ENCODE measurements at places on chromosomes 3 and 15.

- DNase-seq: no peak
Measured at GRCh38 chr15:85757073-85757938, 37.4 kb downstream of the KLHL25 start.

GRCh38 chr15:91099616-91099994 lies 452 bp upstream of the SV2B start:
- DNase-seq: no peak

- no peak for DNase-seq
Measured at GRCh38 chr3:187586226-187586625, 84.0 kb downstream of the SST start.

DNA sequence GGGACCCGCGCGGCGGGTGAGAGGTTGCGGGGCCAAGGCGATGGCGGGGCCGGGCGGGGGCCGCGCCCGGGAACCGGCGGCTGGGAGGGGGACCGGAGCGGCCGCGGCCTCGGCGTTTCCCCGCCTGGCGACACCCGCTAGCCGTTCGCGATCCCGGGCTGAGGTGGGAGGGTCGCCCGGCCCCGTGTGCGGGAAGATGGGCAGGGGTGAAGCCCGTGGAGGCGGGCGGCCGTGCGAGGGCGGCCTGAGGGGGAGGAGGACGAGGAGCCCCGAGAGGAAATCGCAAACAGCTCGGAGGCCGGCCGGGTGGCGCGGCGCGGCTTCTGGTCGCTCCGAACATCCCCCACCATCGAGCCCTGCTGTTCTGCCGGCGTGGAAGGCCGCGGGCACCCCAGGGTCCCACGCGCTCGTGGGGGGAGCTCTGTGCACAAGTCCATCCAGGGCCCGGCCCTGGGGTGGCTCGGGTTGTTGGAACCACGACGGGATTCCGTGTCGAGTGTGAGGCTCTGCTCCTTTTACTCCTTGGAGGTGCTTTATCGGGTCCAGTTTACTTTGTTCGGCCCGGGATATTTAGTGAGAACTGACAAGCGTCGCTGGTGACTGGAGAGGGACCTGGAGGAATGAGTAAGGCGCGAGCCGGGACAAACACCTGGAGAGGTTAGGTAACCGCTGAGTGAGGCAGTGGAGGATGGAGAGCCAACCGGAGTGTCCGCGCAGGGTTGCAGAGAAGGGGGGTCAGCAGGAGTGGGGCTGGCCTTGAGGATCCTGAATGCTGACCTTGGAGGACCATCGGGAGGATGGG lies 728 bp downstream of the CRTC3 start:
- no peak for DNase-seq

- DNase-seq: no peak
Measured at GRCh38 chr15:23003736-23004135, 23.6 kb upstream of the CYFIP1 start.

DNA sequence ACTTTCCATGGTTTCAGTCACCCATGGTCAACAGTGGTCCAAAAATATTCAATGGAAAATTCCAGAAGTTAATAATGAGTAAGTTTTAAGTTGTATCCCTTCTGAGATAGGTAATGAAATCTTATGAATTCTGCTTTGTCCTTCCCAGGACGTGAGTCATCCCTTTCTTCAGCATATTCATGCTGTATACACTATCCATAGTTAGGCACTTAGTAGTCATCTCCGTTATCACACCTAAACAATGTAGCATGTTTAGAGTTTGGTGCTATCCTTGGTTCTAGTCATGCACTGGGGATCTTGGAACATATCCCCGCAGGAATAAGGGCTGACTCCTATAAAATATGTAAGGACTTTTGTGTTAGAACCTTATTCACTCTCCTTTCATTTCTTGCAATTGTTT lies 153.2 kb downstream of the UNC13C start:
- no peak for DNase-seq

GRCh38 chr15:40287505-40287904 lies 4.6 kb upstream of the ANKRD63 start:
- DNase-seq: no peak

- no peak for DNase-seq
Measured at GRCh38 chr3:194009019-194009418, 126.9 kb upstream of the HES1 start.

- no peak for DNase-seq
Measured at GRCh38 chr3:133892541-133893231, 3.0 kb downstream of the RAB6B start.

- no peak for DNase-seq
Measured at GRCh38 chr3:71011565-71012287, 571.8 kb downstream of the FOXP1 start.
